Inflammatory macrophage treated with lipopolysaccharide for 1 hour (primary cell): ENCODE measurements at places on chromosomes 4 and X.

DNA sequence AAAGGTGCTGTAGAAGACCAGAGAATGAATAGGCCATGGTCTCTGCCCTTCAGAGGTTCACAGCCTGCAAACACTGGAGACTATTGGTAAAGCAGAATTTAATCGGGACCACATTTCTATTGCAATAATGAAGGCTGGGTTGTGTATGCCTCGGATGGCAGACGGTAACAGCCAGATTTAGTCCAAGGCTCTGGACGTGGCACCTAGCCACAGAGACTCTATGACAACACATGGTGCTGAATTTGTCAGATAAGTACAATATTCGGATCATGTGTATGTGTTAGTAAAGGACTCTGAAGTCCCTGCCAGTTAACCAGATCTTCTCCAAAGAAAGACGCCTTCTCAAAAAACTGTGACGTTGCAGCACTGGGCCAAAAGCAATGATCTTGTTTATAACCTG lies 129.0 kb downstream of the DCTD start:
- DNase-seq = no peak

DNA sequence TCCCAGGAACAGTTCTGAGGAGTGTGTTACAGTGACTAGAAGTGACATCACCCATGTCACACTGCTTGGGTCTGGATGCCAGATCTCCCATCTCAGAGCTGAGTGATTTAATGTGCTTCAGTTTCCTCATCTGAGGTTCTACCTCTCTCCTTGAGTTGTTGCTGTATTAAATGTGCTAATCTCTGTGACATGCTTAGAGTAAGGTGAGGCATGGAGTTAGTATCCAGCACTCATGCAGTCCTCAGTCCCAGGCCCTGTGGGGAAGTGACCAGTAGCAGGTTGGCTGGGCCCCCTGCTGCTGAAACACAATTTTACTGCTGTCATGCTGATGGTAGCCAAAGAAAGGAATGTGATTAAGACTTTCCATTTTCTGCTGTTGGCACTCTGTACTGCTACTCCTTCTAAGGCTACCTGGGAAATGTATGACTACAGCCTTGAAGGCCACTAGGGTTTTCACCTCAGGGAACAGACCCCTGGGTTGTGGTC lies 639.6 kb downstream of the MID1IP1 start:
- no peak for DNase-seq

DNA sequence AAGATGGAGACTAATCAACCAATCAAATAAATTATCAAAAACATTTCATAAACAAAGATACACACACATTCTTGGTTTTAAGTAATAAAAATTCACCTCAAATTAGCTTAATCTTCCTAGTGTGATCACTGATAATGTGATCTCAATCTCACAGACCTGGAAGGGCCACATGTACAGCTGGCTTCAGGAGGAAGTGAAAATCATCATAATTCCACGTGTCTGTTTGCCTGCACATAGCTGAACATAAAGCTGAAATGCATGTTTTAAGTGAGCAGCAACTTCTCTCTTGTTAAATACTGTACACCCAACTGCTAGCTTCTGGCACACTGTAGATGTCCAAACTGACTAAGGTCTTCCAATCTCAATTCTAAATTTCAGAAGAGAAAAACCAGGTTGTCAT lies 53.8 kb downstream of the ARHGAP6 start:
- no peak for DNase-seq

DNA sequence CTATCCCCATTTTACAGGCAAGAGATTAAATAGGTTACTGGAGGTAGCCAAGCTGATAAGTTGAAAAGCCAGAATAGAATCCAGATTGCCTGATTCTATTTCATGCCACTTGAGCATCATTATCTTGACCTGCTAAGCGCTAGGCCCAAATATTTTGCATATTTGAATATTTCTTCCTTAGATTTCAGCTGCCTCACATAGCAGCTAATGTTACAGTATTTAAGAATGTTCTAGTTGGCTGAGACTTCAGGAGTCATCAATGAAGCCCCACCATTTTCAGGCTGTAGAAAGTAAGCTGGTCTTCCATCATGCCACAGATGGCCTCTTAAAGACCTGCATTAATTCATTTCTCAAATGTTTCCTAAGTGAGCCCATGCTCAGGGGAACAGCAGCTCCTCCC lies 121.4 kb downstream of the SHROOM3 start:
- no peak for DNase-seq

GRCh38 chrX:106894392-106894909 lies 8.7 kb downstream of the RIPPLY1 start:
- DNase-seq = peak; percentile 45

DNA sequence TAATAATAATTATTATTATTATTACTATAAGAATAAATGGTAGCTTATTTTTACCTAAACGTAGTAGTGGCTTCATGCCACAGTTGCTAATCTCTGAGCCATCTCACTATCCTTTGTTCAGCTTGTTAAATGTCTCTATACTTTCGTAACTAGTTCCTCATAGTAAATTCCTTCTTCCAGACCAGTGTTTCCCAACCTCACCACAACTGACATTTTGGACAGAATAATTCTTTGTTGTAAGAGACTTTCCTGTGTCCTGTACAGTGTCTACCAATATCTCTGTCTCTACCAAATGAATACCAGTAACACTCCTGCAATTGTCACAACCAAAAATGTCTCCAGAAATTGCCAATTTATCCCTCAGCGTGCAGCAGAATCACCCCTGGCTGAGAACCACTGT lies 1040.9 kb downstream of the DMD start:
- DNase-seq = no peak

- DNase-seq = no peak
Measured at GRCh38 chr4:159736411-159736810, 633.5 kb downstream of the RAPGEF2 start.

- DNase-seq = no peak
Measured at GRCh38 chr4:27338530-27338929, 477.9 kb downstream of the STIM2 start.

GRCh38 chrX:44428989-44429627 lies 85.6 kb upstream of the EFHC2 start:
- no peak for DNase-seq

DNA sequence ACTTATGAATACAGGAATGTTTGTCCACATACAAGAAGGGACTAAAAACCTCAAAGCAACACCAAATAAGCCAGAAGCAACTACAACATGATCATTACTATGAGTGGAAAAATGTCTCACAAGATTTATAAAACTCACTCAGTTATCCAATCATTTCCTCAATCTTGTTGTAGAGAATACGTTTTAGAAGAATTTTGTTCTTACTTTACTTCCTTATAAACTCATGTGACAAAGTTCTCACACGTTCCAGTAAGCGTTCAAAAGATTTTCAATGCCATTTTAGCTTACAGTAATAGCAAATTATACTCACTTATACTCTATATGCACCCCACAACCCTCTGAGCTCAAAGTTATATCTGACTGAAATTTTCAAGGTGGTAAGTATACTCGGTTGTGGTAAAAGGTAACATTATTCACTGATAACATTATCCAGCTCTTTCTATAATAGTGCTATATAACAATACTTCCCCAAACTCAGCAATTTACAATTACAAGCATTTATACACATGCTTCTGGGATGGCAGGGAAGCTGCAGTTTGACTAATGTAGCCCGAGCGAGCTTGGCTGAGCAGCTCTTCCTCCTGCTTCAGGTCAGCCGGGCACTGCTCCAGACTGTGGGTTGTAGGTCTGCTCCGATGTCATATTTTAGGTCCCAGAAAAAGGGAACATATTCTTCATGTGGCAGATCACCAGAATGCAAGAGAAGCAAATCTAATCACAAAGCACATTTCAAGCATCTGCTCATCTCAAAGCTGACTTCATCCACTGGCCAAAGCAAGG lies 226.3 kb downstream of the RCHY1 start:
- no peak for DNase-seq

GRCh38 chrX:3598709-3599108 lies 114.7 kb downstream of the PRKX start:
- DNase-seq = no peak

DNA sequence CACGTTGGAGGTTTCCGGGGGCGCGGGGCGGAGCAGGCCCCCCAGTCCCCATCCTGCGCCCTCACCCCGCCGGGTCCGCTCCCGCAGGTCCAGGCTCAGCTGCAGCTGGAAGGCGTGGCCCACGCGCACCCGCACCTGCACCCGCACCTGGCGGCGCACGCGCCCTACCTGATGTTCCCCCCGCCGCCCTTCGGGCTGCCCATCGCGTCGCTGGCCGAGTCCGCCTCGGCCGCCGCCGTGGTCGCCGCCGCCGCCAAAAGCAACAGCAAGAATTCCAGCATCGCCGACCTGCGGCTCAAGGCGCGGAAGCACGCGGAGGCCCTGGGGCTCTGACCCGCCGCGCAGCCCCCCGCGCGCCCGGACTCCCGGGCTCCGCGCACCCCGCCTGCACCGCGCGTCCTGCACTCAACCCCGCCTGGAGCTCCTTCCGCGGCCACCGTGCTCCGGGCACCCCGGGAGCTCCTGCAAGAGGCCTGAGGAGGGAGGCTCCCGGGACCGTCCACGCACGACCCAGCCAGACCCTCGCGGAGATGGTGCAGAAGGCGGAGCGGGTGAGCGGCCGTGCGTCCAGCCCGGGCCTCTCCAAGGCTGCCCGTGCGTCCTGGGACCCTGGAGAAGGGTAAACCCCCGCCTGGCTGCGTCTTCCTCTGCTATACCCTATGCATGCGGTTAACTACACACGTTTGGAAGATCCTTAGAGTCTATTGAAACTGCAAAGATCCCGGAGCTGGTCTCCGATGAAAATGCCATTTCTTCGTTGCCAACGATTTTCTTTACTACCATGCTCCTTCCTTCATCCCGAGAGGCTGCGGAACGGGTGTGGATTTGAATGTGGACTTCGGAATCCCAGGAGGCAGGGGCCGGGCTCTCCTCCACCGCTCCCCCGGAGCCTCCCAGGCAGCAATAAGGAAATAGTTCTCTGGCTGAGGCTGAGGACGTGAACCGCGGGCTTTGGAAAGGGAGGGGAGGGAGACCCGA lies 14.0 kb downstream of the SHOX start:
- no peak for DNase-seq

- peak; percentile 39 for DNase-seq
Measured at GRCh38 chr4:124334119-124334518, 378.4 kb downstream of the ANKRD50 start.

- no peak for DNase-seq
Measured at GRCh38 chr4:183821076-183821853, 83.8 kb upstream of the STOX2 start.

- DNase-seq = no peak
Measured at GRCh38 chr4:165124488-165124887, 11.8 kb upstream of the TMEM192 start.

GRCh38 chr4:64777286-64777685 lies 368.0 kb upstream of the TECRL start:
- no peak for DNase-seq

DNA sequence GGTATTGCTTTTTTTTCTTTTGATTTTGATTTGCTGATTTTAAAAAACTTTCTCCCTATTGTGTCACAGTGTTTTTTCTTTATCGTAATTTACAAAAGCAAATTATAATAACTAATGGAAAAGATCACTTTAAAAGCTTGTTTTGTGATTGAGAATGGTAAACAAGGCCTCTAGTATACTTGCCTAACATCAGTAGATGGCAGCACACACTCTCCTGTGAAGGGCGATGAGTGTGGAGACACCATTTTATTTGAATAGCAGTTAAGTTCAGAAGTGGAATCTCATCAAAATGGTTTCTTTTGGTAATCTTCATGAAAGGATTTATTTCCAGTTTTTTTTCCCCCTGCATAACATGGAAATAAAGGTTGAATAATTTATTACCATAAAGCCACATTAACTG lies 72.3 kb downstream of the PAK3 start:
- peak; percentile 4 for DNase-seq

GRCh38 chrX:17547658-17548057 lies 172.7 kb downstream of the NHS start:
- DNase-seq = no peak

DNA sequence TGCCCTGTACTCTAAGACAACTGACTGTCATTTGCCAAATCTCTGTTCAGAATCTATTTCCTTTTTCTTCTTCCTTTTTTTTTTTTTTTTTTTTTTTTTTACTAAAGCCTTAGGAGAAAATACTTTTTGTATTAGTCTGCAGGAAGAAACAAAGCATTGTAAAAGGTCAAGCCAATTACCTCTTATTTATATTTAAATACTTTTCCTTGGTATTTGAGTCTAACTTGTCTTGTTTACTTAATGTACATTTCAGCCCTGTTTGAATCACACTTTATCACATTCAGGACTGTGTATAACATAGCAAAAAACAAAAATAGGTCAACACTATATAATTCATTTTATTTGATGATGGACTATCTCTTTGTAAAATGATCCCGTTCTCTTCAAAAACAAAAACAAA lies 262.2 kb downstream of the RPA4 start:
- DNase-seq = no peak

DNA sequence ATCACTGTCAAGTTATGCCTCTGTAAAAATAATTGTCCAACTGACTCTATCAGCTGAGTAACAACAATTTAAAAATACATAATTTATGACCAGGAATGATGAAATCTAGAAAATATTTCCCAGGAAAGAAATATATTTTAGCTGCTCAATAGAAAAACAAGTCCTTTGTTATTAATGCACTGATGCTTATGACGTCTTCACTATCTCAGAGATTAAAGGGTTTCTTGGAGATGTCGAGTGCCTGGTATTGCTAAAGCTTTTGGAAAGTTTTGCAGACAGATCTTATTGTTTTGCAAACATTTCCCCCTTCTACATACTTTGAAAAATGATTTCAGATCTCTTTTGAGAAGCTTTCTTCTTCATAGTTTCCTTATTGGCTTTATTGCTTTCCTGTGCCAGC lies 154.6 kb upstream of the RPS6KA3 start:
- no peak for DNase-seq

DNA sequence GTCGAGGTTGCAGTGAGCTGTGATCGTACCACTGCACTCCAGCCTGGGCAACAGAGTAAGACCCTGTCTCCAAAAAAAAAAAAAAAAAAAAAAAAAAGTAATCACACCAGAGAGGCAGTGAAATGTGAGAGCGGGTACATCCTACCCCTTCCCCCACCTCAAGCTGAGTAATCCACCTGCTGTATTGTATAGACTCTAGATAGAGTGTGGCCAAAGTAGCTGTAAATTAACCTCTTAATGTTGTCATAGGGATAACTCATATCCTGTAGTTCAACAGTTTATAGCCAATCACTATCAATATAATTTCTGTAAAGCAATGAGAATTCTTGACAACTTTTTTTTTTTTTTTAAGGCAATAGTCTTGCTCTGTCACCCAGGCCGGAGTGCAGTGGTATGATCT lies 30.8 kb downstream of the TNIP2 start:
- no peak for DNase-seq

- no peak for DNase-seq
Measured at GRCh38 chr4:56627985-56628384, 53.1 kb downstream of the HOPX start.

GRCh38 chrX:111270339-111270738 lies at the start of gene CAPN6:
CAPN6 (minus strand) TSS chrX:111270483; CDS start chrX:111263936, 6,547 bp downstream.
- no peak for DNase-seq

GRCh38 chr4:144646523-144647094 lies 653 bp downstream of the HHIP start:
- DNase-seq = no peak
